K562 (cell line): ENCODE measurements at places on chromosomes 11 and 22.
A peak's percentile ranks its signal among the peaks of the same experiment; 100 is the strongest.

GRCh38 chr11:116224889-116225200 is 547.9 kb downstream of the BUD13 start:
- no peak for DNase-seq
- no peaks in the 10 kb centered on the region for H3K36me3 ChIP-seq
- 0 out of 2 replicates have a peak, but pooled peaks cover 4% of the 10 kb centered on the region for H3K27me3 ChIP-seq
- no peak overlapping the region for H3K27ac ChIP-seq

DNA sequence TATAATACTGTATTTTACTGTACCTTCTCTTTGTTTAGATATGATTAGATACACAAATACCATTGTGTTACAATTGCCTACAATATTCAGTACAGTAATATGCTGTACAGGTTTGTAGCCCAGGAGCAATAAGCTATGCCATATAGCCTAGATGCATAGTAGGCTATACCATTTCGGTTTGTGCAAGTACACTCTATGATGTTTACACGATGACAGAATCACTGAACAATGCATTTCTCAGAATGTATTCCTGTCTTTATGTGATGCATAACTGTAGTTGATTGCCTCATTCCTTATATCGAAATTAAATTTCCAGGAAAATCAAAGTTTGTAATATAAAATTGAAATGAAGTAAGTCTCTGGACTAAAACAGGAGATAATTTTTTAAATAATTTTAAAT is 49.3 kb upstream of the OR5P2 start:
- DNase-seq: no peak
- no peaks in the 10 kb centered on the region for H3K36me3 ChIP-seq
- no peaks in the 10 kb centered on the region for H3K27me3 ChIP-seq

- H3K36me3 ChIP-seq: no peaks in the 10 kb centered on the region
- H3K27me3 ChIP-seq: no peaks in the 10 kb centered on the region
- no peak for DNase-seq
- peak overlapping the region; percentile 24 for H3K27ac ChIP-seq
- peaks cover 16% of the 10 kb centered on the region for H3K4me1 ChIP-seq
- no peak overlapping the region for H3K4me3 ChIP-seq
Observed at GRCh38 chr11:86140334-86140990, 71.6 kb upstream of the PICALM start.

- no peak overlapping the region for H3K4me3 ChIP-seq
- H3K36me3 ChIP-seq: no peaks in the 10 kb centered on the region
- H3K27me3 ChIP-seq: no peaks in the 10 kb centered on the region
- H3K4me1 ChIP-seq: no peaks in the 10 kb centered on the region
Observed at GRCh38 chr11:19026862-19027261, 33.7 kb downstream of the MRGPRX2 start.

GRCh38 chr11:126340960-126341606 is 14.4 kb upstream of the ST3GAL4 start:
- H3K27me3 ChIP-seq: no peaks in the 10 kb centered on the region
- no peak for DNase-seq
- peaks cover 20% of the 10 kb centered on the region for H3K4me1 ChIP-seq
- no peak overlapping the region for H3K4me3 ChIP-seq
- peaks cover 44% of the 10 kb centered on the region; the same call in 2 of the 3 replicates for H3K36me3 ChIP-seq

- no peaks in the 10 kb centered on the region for H3K4me1 ChIP-seq
- no peaks in the 10 kb centered on the region for H3K36me3 ChIP-seq
- H3K27me3 ChIP-seq: no peaks in the 10 kb centered on the region
- H3K27ac ChIP-seq: no peak overlapping the region
- no peak overlapping the region for H3K4me3 ChIP-seq
Observed at GRCh38 chr11:6721343-6721742, 38.2 kb upstream of the MRPL17 start.

- peaks cover 26% of the 10 kb centered on the region for H3K27me3 ChIP-seq
- no peak for DNase-seq
- no peaks in the 10 kb centered on the region for H3K4me1 ChIP-seq
Observed at GRCh38 chr22:47370448-47371262, 608.2 kb downstream of the TBC1D22A start.

GRCh38 chr11:8357891-8358566 is 94.4 kb upstream of the LMO1 start:
- no peaks in the 10 kb centered on the region for H3K4me1 ChIP-seq
- peaks cover 25% of the 10 kb centered on the region for H3K27me3 ChIP-seq
- DNase-seq: no peak
- no peaks in the 10 kb centered on the region for H3K36me3 ChIP-seq
- no peak overlapping the region for H3K4me3 ChIP-seq
- H3K27ac ChIP-seq: no peak overlapping the region

DNA sequence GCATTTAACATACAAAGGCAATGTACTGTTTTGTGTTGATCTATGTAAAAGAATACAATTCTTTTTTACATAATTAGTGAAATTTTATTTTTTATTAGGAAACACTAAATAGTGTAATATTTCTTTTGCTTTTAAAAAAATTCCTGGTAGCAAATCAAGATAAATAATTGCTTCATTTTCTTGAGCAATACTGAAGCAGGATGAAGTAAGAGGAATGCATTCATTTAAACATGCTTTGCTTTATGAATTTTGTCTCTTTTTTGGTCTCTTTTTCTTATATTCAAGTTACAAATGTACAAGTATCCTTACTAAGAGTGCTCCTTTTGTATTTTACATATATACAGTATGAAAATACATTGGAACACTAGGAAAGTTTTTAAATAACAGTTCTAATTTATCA is 144.4 kb upstream of the TEAD1 start:
- no peak overlapping the region for H3K4me3 ChIP-seq
- no peak for DNase-seq
- no peaks in the 10 kb centered on the region for H3K36me3 ChIP-seq
- peaks cover 58% of the 10 kb centered on the region for H3K27me3 ChIP-seq

DNA sequence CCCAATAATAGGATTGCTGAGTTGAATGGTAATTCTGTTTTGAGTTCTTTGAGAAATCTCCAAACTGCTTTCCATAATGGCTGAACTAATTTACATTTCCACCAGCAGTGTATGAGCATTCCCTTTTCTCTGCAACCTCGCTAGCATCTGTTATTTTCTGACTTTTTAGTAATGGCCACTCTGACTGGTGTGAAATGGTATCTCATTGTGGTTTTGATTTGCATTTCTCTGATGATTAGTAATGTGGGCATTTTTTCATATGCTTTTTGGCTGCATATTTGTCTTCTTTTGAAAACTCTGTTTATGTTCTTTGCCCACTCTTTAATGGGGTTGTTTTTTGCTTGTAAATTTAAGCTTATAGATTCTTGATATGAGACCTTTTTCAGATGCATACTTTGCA is 97.4 kb downstream of the FDX1 start:
- H3K36me3 ChIP-seq: no peaks in the 10 kb centered on the region
- no peak overlapping the region for H3K4me3 ChIP-seq
- H3K27me3 ChIP-seq: no peaks in the 10 kb centered on the region
- no peak overlapping the region for H3K27ac ChIP-seq
- no peak for DNase-seq

- no peak overlapping the region for H3K4me3 ChIP-seq
- no peaks in the 10 kb centered on the region for H3K36me3 ChIP-seq
- H3K27ac ChIP-seq: no peak overlapping the region
Observed at GRCh38 chr11:117589063-117589462, 208.0 kb downstream of the DSCAML1 start.
